ENCODE measurements at places on chromosomes 5 and 9. TPM values are rescaled to one million over a fixed set of nuclear protein-coding genes. Genes with fewer than 3 reads are reported as not detected.

DNA sequence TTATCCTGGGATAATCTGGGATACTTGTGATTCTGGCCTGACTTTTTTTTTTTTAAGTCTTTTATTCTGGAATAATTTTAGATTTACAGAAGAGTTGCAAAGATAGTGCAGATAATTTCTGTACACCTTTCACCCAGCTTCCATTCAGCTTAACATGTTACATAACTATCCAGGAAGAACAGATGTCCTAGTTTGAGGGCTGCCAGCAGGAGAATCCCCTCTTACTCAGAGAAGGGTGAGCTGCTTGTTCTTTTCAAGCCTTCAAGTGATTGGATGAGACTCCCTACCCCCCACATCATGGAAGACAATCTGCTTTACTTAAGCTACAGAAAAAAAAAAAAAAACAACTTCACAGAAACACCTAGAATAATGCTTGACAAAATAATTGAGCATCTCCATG, 254.2 kb downstream of the TRIM32 start:
- no peaks in the 10 kb centered on the region for H3K36me3 ChIP-seq
- no peak overlapping the region for H3K27ac ChIP-seq
- no peak overlapping the region for H3K4me3 ChIP-seq
- no peak for DNase-seq

GRCh38 chr9:85142968-85143367, 473.4 kb downstream of the NTRK2 start:
- DNase-seq, result no peak
- H3K36me3 ChIP-seq, result peaks cover 3% of the 10 kb centered on the region
- no peak overlapping the region for H3K27ac ChIP-seq
- peaks cover 12% of the 10 kb centered on the region for H3K27me3 ChIP-seq
- no peak overlapping the region for H3K4me3 ChIP-seq

DNA sequence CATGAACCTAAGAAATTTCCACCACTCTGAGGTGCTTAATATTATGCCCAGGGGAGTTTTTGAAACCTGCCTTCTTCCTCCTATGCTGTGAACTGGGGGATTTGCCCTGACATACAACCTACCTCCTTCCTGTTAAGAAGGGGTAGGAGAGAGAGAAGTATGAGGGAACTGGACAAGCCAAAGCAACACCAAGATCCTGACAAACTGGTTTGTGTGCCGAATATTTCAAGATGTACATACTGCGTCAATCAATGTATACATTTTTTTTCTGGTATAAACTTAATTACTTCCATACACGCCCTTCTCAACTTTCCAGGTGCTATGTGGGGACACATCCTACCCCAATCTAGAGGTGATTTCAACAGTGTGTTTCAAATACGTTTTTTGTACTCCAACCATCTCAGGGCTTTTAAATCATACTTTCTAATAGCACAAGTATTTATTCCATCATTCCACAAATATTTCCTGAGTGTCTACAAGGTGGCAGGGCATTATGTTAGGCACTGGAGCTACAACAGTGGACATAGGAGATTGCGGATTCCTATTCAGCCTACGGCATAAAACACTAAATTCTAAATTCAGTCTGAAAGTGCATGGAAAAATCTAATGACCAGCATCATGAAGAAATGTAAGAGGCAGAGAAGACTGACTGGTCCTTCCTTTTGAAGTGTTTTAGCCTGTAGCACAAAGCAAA, 70.1 kb upstream of the IFNK start:
- peaks cover 17% of the 10 kb centered on the region for H3K4me1 ChIP-seq
- no peak overlapping the region for H3K27ac ChIP-seq
- H3K4me3 ChIP-seq, result no peak overlapping the region
- H3K27me3 ChIP-seq, result peaks cover 2% of the 10 kb centered on the region
- DNase-seq, result no peak
- peaks cover 5% of the 10 kb centered on the region for H3K36me3 ChIP-seq

GRCh38 chr9:95670122-95670521, 153.4 kb upstream of the PTCH1 start:
- no peak overlapping the region for H3K4me3 ChIP-seq
- no peak for DNase-seq
- peaks cover 49% of the 10 kb centered on the region for H3K27me3 ChIP-seq
- no peak overlapping the region for H3K27ac ChIP-seq

DNA sequence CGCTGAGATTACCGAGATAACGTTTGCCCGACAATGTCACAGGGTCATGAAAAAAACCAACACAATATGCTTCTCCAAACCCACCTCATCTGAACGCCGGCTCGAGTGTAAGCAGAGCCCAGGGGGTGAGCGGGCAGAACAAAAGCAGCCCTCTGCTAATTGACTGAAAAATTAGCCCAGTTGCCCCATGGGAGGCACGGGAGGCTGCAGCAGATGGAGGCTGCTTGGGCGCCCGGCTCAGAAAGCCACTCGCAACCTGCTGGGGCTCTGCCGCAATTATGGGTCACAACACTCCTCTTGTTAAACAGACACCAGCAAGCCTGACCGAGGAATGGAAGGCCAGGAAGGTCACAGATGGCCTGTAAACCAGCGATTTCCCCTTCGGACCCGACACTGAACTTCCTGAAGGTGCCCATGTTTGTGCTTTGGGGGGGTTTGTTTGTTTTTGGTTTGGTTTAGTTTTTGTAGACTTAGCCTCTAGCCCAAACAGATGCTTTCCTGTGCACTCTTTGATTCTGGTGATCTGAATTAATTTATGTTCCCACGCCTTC, 104.6 kb upstream of the IRX1 start:
- H3K27me3 ChIP-seq, result peaks cover 9% of the 10 kb centered on the region
- H3K36me3 ChIP-seq, result no peaks in the 10 kb centered on the region
- H3K27ac ChIP-seq, result no peak overlapping the region
- peak; percentile 73 for DNase-seq
- H3K4me1 ChIP-seq, result no peaks in the 10 kb centered on the region

- H3K27me3 ChIP-seq, result peaks cover 6% of the 10 kb centered on the region
- no peak overlapping the region for H3K27ac ChIP-seq
- no peak overlapping the region for H3K4me3 ChIP-seq
These were observed 137.6 kb downstream of the OLFM1 start for GRCh38 chr9:135224921-135225541.

GRCh38 chr9:94199776-94200175, 59.3 kb upstream of the ZNF169 start:
- H3K27ac ChIP-seq, result no peak overlapping the region
- H3K4me1 ChIP-seq, result peaks cover 4% of the 10 kb centered on the region

DNA sequence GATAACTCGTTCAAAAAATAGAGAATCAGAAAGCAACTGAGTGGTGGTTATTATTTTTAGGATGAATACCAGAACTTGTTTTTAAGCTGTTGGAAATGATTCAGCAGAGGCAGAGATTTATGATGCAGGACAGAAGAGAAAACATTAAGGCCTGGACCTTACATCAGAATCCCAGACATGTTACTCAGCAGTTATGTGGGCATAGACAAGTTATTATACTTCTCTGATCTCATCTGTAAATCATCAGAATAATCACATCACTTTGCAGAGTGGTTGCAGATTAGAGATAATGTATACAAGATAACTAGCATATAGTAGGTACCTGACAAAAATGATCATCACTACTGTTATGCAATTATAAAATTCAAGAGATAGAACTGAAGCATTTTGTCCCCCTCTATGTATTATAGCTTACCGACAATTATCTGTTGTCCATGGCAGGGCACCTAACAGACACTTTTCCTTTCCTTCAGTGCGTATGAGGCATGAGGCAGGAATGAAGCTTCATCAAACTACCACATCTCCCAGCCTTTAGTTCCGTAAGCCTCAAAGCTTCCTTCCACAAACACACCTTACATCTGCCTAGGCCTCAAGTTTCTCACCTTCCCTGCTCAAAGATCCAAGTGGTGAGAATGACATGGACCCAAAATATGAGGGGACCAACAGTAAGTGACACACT, 165.9 kb downstream of the DENND1A start:
- H3K27me3 ChIP-seq, result no peaks in the 10 kb centered on the region
- H3K27ac ChIP-seq, result no peak overlapping the region
- no peak for DNase-seq
- no peaks in the 10 kb centered on the region for H3K36me3 ChIP-seq

DNA sequence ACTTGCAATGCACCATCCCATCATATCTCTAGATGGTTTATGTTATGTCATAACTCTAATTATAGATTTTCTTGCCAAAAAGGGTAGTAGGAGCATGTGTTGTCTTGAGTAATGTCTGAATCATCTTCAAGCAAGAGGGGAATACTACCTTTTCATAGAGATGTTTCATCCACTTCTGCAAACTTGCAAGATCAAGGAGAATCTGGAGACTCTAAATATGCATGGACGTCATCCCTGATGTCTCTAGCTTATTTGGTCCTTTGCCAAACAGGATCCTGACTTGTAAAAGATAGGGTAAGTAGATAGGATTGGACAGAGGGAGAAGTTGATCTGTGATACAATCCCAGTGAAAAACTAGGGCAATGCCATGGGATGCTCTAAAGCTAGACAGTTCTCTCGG, 246.5 kb downstream of the DMRTA1 start:
- no peak for DNase-seq
- H3K27me3 ChIP-seq, result no peaks in the 10 kb centered on the region
- H3K4me3 ChIP-seq, result no peak overlapping the region

GRCh38 chr5:147481874-147482705, 27.8 kb downstream of the DPYSL3 start:
- no peak for DNase-seq
- peak overlapping the region; percentile 62 for H3K27ac ChIP-seq
- H3K4me1 ChIP-seq, result peaks cover 40% of the 10 kb centered on the region
- H3K36me3 ChIP-seq, result no peaks in the 10 kb centered on the region
- no peak overlapping the region for H3K4me3 ChIP-seq

GRCh38 chr9:16458696-16459420, 411.6 kb downstream of the BNC2 start:
- H3K36me3 ChIP-seq, result no peaks in the 10 kb centered on the region
- DNase-seq, result no peak
- peaks cover 19% of the 10 kb centered on the region for H3K4me1 ChIP-seq
- no peak overlapping the region for H3K4me3 ChIP-seq
- H3K27ac ChIP-seq, result peak overlapping the region; percentile 36

DNA sequence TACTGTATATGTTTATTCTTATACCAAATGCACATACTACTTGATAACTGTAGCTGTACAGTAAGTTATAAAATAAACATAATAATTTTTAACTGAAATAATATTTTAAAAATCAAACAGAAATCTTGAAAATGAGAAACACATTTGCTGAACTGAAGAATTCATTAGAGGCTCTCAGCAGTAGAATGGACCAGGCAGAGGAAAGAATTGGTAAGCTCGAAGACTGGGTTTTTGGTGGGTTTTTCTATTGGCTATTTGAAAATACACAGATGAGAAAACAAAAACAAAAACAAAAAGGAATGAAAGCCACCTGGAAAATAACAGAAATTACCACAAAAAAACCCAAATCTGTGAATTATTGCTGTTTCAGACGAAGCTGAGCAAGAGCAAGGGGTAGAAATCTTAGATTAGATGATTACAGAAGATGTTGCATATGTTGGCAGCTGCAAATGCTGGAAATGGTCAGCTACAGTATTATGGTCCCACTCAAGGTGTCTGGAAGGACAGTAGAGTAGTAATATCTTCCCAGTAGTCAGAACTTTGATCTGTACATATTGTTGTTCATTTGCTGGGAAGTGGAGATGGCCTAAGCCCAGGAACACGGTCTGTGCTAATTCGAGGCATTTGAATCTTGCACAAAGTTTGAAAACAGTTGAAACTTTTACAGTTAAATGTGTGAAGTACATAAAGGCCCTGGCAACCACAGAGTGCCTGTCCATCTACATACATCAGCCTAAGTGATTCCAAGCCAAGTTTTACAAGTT, 233.4 kb downstream of the COMMD10 start:
- peaks cover 8% of the 10 kb centered on the region for H3K36me3 ChIP-seq
- DNase-seq, result no peak
- peaks cover 14% of the 10 kb centered on the region for H3K4me1 ChIP-seq
- no peak overlapping the region for H3K4me3 ChIP-seq
- H3K27ac ChIP-seq, result no peak overlapping the region

- H3K4me3 ChIP-seq, result no peak overlapping the region
- H3K4me1 ChIP-seq, result peaks cover 20% of the 10 kb centered on the region
- no peaks in the 10 kb centered on the region for H3K27me3 ChIP-seq
- H3K36me3 ChIP-seq, result no peaks in the 10 kb centered on the region
- no peak overlapping the region for H3K27ac ChIP-seq
These were observed 48.6 kb downstream of the UGCG start for GRCh38 chr9:111945216-111945615.

GRCh38 chr5:34535944-34536623, 120.0 kb upstream of the RAI14 start:
- no peaks in the 10 kb centered on the region for H3K27me3 ChIP-seq
- H3K36me3 ChIP-seq, result no peaks in the 10 kb centered on the region
- DNase-seq, result no peak
- peak overlapping the region; percentile 98 for H3K27ac ChIP-seq
- H3K4me3 ChIP-seq, result no peak overlapping the region

DNA sequence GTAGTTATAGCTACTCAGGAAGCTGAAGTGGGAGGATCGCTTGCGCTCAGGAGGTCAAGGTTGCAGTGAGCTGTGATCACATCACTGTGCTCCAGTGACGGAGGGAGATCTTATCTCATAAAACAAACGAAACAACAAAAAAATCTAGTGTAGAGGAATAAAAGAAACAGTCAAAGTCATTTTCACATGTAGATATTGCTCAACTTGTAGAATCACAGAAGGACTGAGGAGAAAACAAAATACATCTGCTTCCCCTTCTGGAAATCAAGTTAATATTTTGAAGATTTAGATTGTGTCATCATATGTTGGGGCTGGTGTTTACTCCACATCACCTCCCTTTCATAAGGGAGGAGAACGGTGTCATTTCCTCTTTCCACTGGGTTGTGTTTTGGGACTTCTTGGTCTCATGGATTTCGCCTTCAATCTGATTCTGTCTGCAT, 8.2 kb upstream of the SLC46A2 start:
- H3K27me3 ChIP-seq, result peaks cover 14% of the 10 kb centered on the region
- no peaks in the 10 kb centered on the region for H3K36me3 ChIP-seq
- no peak overlapping the region for H3K4me3 ChIP-seq
- H3K27ac ChIP-seq, result no peak overlapping the region

SHOC1 gene
- not detected for total RNA-seq
